ENCODE measurements at places on chromosomes 5 and 9.

DNA sequence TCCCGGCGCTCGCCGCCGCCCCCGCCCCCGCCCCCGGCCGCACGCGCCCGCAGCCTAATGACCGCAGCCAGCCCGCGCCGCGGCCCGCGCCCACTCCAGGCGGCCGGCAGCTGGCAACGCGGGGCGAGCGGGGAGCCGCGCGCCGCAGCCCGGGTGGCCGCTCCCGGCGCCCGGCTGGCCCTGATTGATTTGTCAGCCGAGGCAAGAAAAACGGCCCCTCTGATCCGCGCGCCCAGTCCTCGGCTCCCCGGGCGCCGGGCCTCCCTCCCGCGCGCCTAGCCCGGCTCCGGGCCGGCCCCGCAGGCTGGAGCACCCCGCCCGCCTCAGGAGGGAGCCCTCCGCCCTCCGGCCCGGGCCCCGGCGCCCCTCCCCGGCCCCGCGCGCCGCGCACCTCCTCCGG lies 11.9 kb upstream of the LHX2 start:
- DNase-seq, result no peak

GRCh38 chr9:101574731-101575333 lies 19.9 kb downstream of the PPP3R2 start:
- no peak for DNase-seq

DNA sequence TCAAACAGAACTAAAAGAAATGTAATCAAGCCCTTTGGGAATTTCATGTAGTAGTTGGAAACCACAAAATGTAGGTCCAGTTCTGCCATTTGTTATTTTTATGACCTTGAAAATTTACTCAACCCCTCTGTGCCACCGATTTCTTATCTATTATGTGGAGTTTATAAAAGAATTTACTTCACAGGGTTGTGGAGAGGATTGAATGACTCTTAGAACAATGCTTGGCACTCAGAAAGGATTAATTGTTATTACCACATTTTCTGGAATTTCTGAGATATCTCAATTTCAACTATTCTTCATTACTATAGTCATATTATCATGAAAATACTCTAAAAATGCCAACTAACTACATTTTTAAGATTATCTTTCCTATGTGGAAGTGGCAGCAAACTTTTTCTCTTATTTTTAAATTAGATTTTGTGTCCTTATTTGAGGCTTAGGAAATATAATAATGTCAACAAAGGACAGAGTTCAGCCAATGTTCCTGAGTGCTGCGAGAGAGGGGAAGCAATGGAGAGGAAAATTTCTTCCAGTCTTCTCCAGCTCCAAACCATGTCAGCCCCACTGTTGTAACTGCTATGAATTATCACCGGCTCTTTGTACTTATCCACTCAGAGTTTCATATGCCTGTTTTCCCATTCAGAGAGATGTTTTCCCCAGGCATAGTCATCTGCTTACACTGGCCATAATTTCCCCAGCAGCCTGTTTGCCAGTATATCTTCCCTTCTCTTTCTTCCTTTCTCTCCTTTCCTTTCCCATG lies 525.6 kb downstream of the SPATA31D1 start:
- no peak for DNase-seq

DNA sequence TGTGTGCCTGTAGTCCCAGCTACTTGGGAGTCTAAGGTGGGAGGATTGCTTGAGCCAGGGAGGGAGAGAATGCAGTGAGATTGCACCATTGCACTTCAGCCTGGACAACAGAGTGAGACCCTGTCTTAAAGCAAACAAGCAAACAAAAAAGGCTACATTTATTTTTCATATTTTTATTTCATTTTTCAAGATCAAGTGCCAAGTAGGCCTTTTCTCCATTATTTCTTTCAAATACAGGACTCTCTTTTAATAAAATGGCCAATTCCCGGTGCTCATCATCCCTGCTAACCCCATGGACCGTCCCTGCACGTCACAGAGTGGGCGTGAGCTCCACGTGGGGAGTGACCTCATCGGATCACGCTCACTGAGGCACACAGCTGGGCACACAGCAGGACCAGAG lies 9.3 kb upstream of the GBGT1 start:
- no peak for DNase-seq

DNA sequence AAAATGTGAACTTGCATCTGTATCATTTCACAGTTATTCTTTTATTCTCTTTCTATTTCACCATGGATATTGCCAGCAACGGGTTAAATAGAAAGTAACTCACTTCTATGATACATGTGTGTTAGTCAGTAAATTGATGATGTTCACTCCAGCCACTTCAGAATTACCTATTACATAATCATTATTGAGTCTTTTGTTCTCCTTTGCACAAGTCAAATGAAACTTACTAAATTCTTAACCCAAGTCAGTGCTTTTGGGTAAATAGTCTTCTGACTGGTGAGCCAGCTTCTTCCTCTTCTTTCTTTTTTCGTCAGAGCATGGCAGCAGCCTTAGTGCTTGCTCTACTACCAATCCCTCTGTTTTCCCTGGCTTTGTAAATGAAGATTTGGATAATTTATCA lies 344.3 kb downstream of the RAB3C start:
- DNase-seq, result no peak

All from AG08396 (cell line).